ENCODE measurements at places on chromosomes 1 and 21. TPM values are rescaled to one million over a fixed set of nuclear protein-coding genes. Genes with fewer than 3 reads are reported as not detected.

DNA sequence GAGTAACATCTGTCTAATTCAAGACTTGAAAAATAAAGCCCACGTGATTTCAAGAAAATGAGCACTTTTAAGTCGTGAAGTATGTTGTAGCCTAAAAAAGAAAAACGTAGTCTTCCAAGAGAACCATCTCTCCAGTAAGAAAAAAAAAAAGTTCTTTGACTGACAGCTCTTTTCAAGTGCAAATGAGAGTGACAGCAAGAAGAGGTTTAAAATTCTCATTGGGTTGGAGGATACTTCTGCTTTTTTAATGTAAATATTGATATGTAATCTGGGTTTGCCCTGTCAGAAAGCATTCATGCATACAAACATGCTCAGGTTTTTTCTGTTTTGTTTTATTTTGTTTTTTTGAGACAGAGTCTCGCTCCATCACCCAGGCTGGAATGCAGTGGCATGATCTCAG, 32.3 kb upstream of the PRDM2 start:
- DNase-seq = no peak

- DNase-seq = no peak
Observed at GRCh38 chr1:29875557-29876028, 639.3 kb downstream of the PTPRU start.

DNA sequence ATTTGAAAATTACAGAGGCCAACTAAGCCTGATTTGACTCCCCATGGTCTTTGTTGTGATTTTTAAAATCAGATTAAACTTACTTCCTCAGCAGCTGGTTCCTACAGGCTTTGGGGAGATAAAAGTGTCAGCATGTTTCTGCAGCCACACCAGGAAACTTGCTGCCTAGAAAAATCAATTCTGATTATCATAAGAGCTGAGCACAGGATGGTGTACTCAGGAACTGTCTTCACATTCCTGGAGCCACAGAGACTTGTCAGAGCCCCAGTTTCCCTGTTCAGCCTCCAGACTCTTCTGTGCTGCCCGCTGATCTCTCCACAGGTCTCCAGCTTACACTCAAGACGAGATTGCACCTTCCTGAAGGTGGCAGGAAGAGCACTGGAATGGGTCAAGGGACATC, 23.9 kb downstream of the RAB3B start:
- no peak for DNase-seq

- no peak for DNase-seq
Observed at GRCh38 chr1:1299686-1300351, 7.9 kb downstream of the ACAP3 start.

DNA sequence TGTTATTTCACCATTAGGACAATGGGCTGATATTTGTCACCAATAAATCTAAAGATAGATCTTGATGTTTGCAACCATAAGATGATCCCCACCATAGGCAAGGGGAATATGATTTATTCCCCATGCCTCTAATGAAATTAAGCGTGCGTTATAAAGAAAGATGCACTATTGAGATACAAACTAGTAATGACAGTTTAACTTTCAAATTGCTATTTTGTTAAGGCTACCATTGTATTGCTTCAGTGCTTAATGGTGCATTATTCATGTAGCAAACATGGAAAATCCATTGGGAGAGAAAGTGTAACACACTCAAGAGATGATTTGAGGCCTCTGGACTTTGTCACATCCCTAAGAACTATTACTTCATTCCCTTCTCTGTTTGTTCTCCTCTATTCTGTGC, 108.9 kb upstream of the TRABD2B start:
- no peak for DNase-seq

DNA sequence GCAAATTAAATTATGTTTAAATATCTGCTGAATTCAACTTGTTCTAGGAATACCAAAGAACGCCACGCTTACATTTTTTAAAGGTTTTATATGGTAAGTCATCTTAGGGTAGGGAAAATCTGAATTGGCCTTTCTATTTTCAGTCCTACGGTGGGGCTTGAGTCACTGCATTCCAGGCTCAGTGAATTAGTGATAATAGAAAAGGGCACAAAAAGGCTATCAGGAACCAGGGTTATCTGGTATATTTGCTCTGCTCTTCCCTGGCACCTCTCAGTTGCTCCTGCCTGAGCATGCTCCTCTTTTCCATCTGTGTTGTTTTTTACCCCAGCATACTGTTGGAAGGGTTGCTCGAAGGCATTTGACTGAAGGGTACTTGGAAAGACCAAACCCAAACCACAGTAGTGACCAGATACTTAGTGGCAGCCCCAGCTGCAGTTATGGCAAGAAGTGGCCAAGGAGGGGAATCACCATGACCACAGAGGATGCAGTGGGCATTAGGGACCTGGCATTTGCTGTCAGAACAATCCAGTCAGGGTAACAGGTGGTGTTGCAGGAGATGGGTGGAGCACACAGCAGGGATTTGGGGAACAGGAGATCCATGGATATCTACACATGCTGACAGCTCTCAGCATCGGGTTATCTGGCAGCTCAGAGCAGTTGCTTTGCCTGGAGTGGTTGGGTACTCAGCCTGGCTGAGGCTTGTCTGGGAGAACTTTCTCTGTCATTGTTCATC, 2.3 kb downstream of the OVAAL start:
- no peak for DNase-seq

DNA sequence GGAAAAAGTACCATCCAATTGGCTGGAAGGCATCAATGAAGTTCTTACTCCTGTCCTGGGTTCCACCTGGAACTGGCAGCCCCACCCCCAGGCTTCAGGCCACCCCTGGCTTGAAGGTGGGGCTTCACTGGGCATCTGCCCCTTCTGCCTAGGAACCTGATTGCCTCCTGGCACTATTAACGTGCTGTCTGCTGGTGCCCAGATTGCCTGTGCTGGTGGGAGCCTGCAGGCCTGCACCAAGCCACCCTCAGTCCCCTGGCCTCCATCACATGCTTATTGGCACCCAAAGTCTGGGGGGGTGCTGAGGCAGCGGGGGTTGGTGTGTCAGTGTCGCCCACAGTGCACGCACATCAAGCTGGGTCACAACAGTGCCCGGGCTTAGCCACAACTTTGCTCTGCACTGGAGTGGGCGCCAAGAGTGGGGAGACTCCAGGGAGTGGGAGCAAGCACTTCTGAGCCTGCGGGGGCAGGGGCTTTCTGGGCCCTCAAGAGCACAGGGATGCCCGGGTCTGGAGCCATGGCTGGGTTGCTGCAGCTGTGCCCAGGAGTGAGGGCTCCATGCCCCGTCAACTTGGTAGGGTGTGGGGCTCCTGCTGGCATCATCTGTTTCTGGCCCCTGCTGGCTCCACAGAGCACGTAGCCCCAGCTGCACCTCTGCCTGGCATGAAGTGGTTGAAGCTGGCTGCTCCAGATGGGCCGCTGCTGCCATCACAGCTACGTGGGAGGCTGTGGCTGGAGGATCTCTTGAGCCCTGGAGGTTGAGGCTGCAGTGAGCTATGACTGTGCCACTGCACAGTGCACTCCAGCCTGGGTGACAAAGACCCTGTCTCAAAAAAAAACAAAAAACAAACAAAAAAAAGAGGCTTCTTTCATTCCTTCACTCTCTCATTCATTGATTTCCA, 4.1 kb upstream of the LSM10 start:
- no peak for DNase-seq

GRCh38 chr1:55524006-55524405, 308.8 kb upstream of the USP24 start:
- no peak for DNase-seq

DNA sequence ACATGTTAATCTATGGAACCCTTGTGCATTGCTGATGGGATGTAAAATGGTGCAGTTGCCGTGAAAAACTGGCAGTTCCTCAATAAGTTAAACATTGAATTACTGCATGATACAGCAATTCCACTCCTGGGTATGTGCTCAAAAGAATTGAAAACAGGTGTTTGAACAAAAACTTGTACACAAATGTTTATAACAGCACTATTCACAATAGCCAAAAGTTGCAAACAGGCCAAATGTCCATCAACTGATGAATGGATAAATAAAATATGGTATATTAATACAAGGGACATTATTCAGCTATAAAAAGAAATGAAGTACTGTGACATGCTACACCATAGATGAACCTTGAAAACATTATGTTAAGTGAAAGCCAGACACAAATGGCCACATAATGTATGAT, 17.7 kb upstream of the SRSF10 start:
- DNase-seq = no peak

GRCh38 chr1:224082146-224082545, 31.8 kb upstream of the FBXO28 start:
- DNase-seq = no peak

DNA sequence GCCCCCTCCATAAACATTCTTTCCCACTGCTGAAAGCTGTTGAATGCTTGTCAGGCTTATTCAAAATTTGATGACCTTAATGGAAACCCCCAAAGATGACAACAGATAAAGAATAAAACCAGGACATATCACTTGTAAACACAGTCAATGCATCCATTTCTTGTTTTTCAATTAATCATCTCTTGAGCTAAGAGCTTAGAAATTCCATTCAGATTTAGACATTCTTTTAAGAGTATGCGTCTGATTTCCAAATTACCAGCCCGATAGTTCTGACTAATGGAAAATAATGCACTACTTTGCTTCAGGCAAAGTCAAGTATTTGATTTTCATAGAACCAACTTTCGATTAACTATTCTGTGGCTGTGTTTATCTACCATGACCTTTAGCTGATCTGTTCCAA, 100.6 kb upstream of the RUNX1 start:
- DNase-seq = no peak

GRCh38 chr1:54816951-54817350, 15.8 kb upstream of the TTC22 start:
- DNase-seq = no peak

DNA sequence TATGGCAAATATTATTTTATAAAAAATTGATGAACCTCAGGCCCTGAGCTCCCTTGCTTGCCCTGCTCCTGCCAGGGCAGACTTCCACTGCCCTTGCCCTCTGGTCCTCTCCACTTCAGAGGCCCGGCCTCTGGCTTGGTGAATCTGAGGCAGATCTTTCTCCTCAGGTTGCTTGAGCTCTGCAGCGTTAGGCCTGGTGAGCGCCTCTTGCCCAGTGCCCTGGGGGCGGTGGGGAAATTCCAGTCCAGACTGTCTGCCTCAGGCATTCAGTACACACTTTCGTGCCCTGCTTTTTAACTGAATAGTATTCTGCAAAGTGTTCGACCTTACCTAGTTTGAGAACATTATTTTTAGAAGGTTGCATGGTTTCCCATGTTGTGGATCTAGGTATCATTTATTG, 98.2 kb downstream of the PCBP3 start:
- DNase-seq = no peak

DNA sequence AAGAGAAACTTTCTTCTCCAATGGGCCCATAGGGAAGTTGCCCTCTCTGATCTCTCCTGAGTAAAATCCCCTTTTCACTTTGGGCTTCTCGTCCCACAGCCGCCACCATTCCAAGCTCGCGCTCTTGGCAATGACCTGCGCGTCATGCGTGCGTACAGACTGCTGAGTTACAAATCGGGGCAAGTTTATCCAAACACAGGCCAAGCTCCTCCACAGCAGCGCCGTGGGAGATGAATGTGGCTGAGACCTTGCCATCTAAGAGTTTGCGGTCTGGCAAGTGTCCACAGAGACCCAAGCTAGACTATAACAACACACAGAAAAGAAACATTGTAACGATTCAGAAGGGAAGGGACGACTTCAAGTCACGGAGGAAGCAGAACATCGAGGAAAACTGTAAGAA, 116.3 kb upstream of the SOD1 start:
- DNase-seq = no peak

GRCh38 chr1:53084589-53084971, 22.6 kb downstream of the PODN start:
- DNase-seq = no peak

GRCh38 chr1:86138746-86139145, 17.8 kb downstream of the COL24A1 start:
- no peak for DNase-seq

GRCh38 chr1:178607718-178608408, 95.0 kb downstream of the TEX35 start:
- DNase-seq = no peak

GRCh38 chr1:212158912-212159796, 123.6 kb downstream of the DTL start:
- no peak for DNase-seq

DNA sequence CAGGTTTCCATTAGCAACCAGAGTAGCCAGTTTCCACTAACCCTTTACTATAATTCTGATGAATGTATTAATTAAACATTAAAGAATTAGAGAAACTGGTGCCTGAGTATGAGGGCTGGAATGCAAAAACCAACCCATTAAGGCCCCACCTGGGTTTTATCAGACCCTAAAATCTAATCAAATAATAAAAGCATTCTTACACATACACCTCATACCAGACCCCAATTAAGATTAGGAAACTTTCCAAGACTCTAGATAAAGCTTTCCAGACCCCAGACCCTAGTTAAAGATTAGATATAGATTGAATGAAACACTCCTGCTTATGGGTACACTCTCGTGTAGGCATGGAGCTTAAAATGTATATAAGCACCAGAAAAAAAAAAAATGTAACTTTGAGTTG, 581.3 kb upstream of the BEND5 start:
- no peak for DNase-seq

- no peak for DNase-seq
Observed at GRCh38 chr21:36697060-36697850, 1.7 kb upstream of the SIM2 start.

DNA sequence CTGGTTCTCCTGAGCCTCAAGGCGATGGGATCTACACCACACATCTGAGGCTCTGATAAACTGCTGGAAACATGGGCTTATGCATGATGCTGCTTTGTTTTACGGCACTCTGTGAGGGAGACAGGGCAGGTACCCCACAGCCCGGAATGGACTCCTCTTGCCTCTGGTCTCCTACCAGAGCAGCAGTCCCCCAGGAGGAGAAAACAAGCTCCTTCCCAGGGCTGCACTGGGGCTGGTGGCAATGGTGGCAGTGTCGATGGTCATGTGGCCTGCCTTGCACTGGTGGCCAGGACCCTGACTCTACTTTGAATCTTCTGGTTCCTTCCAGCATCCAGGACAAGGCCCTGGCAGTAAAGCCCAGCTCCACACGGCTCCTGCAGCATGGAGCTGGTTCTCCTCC, 79.4 kb downstream of the TOMM20 start:
- no peak for DNase-seq

DNA sequence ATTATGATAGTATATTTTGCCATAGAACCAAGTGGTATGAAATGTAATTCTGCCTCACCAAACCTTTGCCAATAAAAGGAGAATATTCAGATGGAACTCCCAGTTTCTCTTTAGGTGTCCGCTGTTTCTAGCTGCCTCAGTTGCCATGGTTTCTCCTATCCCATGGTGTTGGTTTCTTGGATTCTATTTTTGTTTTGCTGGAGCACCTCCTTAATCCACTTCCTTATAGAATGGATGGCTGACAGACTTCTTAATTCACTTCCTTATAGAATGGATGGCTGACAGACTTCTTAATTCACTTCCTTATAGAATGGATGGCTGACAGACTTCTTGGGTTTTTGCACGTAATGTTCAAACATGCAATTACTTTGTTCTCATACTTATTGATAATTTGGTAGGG, 43.7 kb downstream of the ADARB1 start:
- DNase-seq = no peak

Gene B3GALT5
- total RNA-seq = 7.8 TPM

Gene TESK2
- 2.9 TPM for total RNA-seq

Gene RGS8
- total RNA-seq = not detected

Gene FCRL4
- total RNA-seq = not detected

Gene KRTAP19-1
- total RNA-seq = not detected

Gene CSF1
- total RNA-seq = 20.1 TPM

Gene CD84
- not detected for total RNA-seq
